Activated CD4-positive, alpha-beta T cell treated with anti-CD3 and anti-CD28 coated beads for 4 hours (primary cell): ENCODE measurements at places on chromosomes 5 and 9.
A peak's percentile ranks its signal among the peaks of the same experiment; 100 is the strongest.

- DNase-seq: no peak
These were observed 51.9 kb upstream of the SYNPO start for GRCh38 chr5:150588596-150588890.

DNA sequence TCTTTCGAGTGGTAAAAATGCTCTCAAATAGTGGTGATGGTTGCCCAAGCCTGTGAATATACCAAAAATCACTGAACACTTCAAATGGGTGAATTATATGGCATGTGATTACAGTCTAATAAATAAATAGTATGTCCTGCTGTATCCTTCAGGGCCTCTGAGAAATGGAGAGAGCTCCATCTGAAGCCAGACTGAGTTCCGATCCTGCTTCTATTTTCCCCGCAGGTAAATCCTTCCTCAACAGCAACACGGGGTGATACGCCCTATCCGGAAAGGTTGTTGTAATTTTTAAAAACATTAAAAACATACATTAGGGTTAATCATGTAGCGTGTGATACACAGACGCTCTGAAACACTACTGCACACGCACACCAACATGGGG is 695 bp upstream of the SNAPC3 start:
- DNase-seq: no peak

DNA sequence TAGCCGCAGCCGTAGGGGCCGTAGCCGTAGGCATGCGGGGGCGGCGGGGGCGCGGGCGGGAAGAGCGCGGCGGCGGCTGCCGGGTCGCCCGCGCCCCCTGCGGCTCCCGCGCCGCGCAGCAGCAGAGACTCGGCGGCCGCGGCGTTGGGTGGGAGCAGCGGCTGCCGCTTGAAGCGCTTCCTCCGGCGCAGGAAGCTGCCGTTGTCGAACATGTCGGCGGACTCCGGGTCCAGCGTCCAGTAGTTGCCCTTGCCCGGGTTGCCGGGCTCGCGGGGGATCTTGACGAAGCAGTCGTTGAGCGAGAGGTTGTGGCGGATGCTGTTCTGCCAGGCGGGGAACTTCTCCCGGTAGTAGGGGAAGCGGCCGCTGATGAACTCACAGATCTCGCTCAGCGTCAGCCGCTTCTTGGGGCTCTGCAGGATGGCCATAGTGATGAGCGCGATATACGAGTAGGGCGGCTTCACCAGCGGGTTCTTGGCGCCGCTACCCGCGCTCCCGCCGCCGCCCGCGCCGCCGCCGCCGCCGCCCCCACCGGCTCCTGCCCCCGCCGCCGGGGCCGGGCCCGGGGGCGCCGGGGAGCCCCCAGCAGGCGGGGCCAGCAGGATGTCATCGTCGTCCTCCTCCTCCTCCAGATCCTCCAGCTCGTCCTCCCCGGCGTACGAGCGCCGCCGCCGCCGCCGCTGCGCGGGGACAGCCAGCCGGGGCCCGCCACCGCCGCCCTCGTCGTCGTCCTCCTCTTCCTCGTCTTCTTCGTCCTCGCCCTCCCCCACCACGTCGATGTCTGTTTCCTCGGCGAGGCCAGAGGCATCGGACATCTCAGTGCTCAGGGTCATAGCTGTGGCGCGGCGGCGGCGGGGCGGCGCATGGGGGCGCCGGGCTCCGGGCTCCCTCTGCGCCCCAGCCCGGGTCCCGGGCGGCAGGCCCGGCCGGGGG is 781 bp downstream of the FOXD1 start:
- peak; percentile 40 for DNase-seq

GRCh38 chr5:153066281-153066680 is 424.2 kb upstream of the GRIA1 start:
- DNase-seq: no peak

GRCh38 chr5:72752909-72753308 is 63.6 kb upstream of the TNPO1 start:
- DNase-seq: no peak
